ENCODE measurements at places on chromosomes 6 and 20.

DNA sequence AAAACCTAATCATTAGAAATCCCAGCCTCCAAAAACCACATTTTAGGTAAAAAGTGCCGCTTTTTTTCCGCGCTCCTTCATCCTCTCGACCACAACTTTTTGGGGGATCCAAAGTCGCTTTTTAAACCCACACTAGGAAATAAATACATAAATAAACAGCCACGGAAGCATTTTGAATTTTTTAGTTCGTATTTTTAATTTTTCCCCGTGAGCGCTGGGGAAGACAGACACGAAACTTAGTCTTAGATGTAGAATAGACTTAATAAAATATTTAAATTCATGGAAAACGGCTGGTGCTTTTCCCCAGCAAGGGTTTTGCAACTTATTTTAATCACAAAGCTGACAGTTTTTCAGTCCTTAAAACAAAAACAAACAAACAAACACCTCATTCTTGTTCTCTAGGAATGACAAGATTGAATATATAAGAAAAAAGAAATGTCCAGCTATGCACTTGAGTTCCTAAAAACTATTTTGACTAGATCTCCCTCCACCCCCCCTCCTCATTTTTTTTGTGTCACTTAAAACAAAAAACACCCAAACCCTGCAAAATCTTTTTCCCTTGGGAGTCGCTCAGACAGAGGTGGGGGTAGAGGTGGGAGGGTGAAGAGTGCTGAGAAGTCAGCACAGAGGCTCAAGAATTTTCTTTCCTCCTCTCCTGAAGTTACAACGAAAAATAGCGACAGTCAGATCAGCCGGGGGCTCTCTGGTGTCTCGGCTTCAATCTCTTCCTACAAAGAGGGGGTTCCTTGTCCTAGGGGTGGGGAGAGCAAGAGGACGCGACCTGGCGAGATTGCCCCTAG lies 43.4 kb upstream of the SUPT3H start:
- no peak for DNase-seq

DNA sequence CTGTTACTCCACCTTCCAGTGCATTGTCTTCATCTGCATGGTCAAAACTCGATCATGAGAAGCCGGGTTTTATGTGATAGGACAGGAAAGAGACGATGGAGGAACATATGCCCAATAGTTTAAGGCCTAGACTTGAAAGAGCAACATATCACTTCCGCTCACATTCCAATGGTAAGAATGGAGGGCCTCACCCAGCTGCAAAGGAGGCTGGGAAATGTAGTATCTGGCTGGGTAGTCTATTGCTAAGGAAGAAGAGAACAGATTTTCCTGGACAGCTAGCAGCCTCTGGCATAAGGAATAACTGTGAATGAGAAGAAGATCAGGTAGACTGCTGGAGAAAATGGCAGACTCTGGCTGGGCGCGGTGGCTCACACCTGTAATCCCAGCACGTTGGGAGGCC lies 19.2 kb downstream of the FITM2 start:
- no peak for DNase-seq

- no peak for DNase-seq
Measured at GRCh38 chr6:92121228-92121627, 1298.1 kb downstream of the EPHA7 start.

GRCh38 chr20:58440021-58440767 lies 51.2 kb downstream of the VAPB start:
- no peak for DNase-seq

DNA sequence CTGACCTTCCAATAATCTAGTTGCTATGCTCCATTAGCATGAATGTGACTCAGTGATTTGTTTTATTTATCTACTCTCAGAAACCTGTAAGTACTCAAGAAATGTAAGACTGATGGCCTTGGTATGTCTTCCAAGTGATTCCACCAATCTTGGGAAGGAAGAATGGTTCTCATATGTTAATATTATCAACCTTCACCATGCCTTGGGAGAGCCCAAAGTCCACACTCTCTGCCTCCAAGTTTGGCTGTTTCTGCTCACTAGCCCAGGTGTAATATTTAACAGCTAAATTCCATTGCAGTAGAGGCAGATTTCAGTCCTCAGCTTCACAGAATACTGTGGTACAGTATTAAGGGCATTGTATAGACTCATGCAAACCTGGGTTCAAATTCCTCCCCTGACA lies 51.8 kb downstream of the CLIC5 start:
- DNase-seq, result no peak

GRCh38 chr6:40881501-40881900 lies 157.5 kb downstream of the UNC5CL start:
- no peak for DNase-seq

- peak; percentile 57 for DNase-seq
Measured at GRCh38 chr6:116010790-116011401, 49.8 kb downstream of the FRK start.

GRCh38 chr20:6953611-6954010 lies 186.1 kb downstream of the BMP2 start:
- DNase-seq, result no peak

GRCh38 chr6:56911847-56912246 lies 43.1 kb upstream of the BEND6 start:
- no peak for DNase-seq

DNA sequence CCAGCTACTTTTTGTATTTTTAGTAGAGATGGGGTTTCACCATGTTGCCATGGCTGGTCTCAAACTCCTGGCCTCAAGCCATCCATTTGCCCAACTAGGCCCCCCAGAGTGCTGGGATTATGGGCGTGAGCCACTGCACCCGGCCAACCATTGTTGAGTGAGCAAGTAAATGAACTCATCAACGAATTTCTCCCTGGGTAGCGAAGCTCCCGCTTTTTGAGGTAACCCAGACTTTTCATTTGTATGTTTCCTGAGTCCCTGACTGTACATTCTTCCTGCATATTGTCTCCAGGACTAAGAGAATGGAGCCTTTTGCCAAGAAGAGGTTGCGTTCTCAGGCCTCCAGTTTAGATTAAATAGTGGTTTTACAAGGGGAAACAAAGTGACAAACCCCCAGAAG lies 36.4 kb downstream of the RIPOR3 start:
- DNase-seq, result no peak

DNA sequence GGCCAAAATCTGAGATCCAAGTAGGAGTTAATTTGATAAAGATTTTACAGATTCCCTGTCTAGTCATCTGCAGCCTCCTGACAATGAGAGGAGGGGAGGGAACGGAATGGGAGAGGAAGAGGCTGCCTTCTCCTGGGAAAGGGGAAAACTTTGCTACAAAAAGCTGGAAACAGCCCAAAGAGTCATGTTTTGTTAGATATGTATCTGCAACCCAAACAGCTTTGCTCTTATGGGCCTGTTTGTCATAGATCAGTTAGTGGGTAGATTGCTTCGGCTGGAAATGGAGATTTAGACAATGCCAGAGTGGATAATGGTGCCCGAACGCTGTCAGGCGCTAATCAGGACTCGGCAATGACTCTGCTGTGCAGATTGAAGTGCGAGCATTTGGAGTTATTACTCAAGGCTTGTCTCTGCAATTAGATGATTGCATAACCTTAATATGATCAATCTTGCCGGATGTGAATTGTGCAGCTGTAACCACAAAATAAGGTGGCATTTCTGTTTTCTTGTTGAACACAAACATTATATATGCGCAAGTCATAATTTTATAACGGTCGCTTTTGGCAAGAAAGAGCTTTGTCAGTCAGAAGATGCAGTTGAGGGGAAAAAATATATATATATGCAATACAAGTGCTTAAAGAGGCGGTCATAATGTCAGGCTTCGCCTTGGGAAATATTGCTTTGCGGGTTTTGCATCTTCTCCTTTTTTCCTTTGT lies 92.4 kb upstream of the MAFB start:
- no peak for DNase-seq

- no peak for DNase-seq
Measured at GRCh38 chr6:137122612-137123011, 50.8 kb downstream of the IL22RA2 start.

GRCh38 chr6:148557796-148558321 lies 189.0 kb upstream of the UST start:
- no peak for DNase-seq

GRCh38 chr6:31792761-31793171 lies 2.8 kb downstream of the VARS1 start:
- no peak for DNase-seq

GRCh38 chr6:67971812-67972211 lies 663.3 kb upstream of the ADGRB3 start:
- DNase-seq, result no peak

DNA sequence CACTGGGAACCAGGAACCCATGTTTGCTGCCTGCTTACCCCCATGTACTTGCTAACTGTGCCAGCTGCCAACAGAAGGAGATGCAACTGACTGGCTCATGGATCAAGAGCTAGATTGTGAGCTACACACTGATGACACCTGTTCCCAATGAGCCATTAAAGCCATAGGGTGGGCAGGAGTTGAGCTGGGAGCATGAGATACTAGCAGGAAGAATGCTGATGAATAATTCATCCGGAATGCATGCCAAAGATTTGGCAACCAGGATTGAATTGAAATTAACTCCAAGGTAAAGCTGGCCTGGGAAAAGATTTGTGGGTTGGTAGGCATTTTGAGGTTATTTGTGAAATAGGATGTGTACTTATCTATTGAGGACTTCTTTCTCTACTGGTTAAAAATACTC lies 631.1 kb downstream of the KIF16B start:
- DNase-seq, result no peak

DNA sequence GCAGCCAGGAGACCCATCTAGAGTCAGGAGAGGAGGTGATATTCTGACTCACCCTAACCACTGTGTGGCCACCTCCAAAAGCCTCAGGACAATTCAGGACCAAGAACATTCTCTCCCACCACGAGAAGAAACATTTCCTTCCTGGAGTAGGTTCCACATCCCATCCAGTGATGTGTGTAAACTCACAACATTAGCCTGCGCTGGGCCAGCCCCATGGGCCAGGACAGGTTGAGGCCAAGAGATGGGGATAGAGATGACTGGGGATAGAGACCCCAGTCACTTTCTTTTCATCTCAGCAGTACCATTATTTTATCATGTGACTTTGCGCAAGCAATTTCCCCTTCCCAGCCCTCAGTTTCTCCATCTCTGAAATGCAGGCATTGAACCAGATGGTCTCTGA lies 126.6 kb upstream of the PTPRT start:
- no peak for DNase-seq

DNA sequence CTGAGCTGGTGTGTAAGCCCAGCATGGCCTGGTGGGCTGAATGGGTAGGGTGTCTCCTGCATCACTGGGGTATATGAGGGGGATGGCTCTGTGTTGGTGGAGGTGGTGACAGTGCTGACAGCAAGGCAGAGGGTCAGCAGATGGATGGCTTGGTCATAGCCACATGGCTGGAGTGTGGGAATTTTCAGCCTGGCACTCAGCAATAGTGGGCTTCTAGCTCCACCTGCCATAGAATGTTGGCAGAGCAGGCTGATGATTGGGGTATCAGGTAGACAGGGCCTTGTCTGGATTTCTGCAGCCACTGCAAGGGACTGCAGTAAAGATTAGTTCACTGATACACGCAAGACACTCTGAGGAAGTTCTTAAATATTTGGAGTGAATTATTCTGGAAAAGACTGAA lies 137.5 kb upstream of the BACH2 start:
- no peak for DNase-seq

DNA sequence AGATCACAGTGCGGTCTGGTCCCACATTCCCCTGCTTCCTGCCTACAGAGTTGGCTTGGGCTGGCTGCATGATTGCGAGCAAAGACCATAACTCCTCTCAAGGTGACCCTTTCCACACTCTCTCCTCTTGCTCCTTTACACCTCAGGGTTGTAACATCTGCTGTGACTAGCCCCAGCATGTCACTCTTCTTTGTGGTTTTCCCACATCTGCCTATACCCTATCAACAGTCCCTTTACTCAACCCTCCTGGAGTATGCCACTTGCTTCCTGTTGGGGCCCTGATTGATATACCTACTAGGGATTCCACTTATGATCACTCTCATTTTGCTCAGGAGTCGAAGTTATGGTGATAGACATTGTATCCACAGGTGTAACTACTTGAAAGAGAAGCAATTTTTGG lies 58.9 kb upstream of the SGK1 start:
- no peak for DNase-seq

GRCh38 chr6:170140129-170140528 lies 150.7 kb downstream of the DLL1 start:
- DNase-seq, result no peak

DNA sequence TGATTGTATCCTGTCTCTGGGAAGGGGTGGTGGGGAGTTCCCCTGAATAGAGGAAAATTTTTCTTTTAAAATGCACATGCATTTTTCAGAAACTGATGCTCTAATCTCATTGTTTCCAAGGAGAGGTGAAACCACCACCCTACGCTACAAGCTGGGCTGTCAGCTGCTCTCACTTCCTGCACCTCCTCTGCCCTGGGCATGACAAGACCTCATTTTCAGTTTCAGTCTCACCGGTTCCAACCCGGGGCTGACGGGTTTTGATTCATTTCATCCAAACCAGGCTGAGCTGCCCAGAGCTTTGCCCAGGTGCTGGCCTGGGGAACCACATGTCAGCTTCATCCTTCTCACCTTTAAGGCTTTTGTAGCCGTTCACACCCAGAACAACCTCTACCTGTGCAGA lies 99.7 kb downstream of the EYA2 start:
- DNase-seq, result no peak

- no peak for DNase-seq
Measured at GRCh38 chr6:99232056-99232455, 117.4 kb downstream of the FAXC start.

GRCh38 chr6:85459224-85459901 lies 9.5 kb downstream of the NT5E start:
- no peak for DNase-seq

DNA sequence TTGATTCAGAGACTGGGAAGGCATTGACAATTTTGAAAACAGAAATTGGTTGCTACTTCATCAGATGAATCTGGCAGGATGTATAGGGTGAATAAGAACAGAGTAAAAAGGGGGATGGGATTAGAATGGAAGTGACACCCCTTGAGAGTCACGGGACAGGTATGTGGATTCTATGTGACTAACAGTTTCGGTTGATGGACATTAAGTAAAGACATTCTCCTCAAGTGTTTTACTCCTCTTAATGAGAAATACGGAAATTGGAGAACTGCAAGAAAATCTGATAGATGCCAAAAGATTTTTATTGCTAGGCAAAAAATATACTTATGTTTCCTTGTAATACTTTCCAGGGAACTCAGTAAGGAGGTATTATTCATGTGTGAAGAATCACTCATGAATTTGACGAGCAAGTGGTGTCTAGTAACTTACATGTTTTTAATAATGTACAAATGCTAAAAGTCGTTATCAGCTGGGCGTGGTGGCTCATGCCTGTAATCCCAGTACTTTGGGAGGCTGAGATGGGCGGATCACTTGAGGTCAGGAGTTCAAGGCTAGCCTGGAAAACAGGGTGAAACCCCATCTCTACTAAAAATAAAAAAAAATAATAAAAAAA lies 135.8 kb downstream of the KIF16B start:
- no peak for DNase-seq

DNA sequence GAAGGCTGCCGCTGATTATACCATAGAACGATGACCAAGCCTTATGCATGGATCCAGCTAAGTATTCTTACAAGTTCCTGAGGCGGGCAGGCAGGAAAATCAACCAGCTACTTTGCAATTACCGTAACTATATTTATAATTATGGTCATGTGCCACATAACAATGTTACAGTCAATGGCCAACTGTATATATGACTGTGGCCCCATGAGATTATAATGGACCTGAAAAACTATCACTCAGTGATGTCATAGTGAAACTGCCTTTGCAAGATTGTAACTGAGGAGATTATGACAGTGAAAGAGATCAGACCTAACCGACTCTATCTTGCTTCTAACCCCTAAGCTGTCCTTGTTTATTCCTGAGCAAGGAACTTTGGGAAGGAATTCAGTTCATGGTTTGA lies 33.1 kb upstream of the FAM135A start:
- DNase-seq, result no peak

Measured in left ventricle myocardium inferior (tissue), 1 donor.